H9 (cell line): ENCODE measurements at places on chromosomes 7 and 10.

- no peak for DNase-seq
These were observed 66.8 kb upstream of the PDGFA start for GRCh38 chr7:586494-586893.

- DNase-seq: no peak
These were observed 9.5 kb downstream of the VTI1A start for GRCh38 chr10:112456533-112456932.

DNA sequence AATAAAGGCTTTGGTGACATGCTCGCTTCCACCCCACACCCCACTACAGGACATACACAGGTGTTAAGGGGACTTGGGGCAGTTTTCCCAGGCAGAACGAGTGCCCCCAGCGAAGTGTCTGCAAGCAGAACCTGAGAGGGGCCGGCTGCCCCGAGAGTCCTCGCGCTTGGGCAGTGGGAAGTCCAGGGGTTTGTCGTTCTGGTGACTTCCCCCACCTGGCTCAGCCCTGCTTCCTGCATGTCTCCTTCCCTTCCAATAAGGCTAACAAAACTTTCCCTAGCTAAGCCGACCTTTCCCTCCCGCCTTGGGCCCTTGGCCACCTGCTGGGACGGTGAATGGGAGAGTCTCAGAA lies 916 bp downstream of the VWA2 start:
- no peak for DNase-seq

DNA sequence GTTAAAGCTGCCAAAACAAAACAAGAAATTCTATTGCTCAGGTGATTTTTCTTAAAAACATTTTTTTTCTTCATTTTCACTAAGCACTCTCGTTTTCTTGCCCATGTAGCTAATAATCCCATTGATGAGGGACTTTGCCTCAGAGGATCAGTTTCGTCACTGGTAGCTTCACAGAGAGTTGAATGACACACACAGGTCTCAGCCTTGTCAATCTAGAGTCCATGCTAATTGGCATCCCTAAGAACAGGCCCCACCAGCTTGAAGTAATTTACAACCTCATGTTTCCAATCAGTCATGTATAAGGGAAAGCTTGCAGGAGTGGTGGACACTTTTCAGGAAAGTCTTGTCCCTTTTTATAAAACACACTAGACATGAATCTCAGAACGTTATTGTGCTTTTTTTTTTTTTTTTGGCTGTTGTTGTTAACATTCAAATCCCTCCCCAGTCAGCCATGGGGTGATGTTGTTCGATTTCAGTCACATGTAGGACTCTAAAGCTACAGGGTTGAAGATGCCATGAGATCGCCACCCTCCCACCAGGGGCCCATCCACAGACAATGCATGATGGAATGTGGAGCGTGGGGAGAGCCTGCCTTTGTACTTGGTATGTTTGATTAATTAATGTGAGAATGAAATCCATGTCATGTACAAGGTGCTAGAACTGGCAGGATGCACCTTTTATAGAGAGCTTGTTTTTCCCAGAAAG lies 232.4 kb upstream of the FZD8 start:
- DNase-seq: no peak

DNA sequence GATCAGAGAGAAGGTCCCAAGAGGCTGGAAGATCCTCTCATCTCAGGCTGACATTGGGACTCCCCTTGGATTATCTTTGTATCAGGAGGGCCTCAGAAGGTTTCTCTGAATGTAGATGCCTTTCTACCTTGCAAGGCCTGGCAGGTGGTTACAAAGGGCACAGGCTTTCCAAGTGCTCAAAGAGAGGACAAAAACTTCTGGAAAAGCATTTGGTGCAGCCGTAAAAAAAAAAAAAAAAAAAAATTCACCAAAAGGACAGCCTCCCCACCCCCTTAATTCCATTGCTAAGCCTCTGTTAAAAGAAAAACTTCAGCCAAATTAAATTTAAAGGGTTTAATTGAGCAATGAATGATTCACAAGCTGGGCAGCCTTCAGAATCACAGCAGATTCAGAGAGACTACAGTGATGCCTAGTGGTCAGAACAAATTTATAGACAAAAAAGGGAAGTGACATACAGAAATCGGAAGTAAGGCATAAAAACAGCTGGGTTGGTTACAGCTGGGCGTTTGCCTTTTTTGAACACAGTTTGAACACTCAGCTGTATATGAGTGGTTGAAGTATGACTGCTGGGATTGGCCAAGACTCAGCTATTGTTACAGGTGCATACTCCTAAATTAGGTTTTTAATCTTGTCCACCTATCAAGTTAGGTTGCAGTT lies 42.5 kb upstream of the LRGUK start:
- no peak for DNase-seq

GRCh38 chr7:101486433-101487104 lies 123.9 kb downstream of the COL26A1 start:
- peak; percentile 85 for DNase-seq

- no peak for DNase-seq
These were observed 17.1 kb downstream of the ENTPD7 start for GRCh38 chr10:99676426-99676825.

DNA sequence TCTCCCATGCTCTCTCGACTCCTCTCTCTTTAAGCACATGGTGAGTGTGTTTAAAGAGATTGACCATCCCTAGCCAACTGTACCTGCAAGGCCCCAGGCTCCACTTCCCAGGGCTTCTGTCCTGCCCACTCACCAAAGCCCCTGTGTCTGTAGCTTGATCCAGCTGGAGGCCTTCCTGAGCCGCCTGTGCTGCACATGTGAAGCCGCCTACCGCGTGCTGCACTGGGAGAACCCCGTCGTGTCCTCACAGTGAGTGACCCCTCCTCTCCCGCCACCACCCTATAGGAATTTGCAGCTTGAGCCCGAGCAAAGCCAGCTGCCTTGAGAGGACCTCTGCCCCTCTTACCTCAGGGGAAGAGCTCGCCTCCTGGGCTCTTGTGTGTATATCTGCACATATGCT lies 11.2 kb downstream of the ZFYVE27 start:
- DNase-seq: no peak

DNA sequence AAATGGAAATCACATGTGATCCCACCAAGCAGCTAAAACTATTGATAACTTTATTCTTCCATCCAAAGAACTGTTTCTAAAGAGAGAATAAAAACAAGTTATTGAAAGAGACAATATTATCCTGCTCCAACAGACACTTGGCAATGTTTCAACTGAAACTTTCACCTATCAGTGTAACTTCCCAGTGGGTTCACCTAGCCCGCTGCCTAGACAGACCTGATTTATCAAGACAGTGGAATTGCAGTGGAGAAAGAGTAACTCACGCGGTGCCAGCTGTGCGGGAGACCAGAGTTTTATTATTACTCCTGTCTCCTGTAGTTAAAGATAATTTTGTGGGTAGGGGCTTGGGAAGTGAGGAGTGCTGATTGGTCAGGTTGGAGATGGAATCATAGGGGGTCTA lies 199.8 kb downstream of the AHR start:
- no peak for DNase-seq

DNA sequence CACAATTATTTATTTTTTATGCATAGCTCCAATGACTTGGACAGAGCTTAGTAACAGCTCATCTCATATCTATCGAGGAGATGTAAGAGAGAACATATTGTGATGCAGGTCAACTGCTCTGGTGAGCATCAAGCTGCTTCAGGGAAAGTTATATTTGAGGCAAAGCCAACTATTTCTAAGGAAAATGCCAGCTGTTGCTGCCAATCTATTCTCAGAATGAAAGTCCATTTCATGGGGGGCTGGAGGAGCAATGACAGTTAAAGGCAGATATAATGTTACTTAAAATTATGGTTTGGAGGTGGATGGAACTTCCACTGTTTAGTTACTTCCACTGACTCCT lies 424.8 kb downstream of the KIF20B start:
- DNase-seq: no peak

- DNase-seq: no peak
These were observed 21.4 kb downstream of the WDR86 start for GRCh38 chr7:151388430-151388829.

GRCh38 chr10:128318913-128319312 lies 192.7 kb upstream of the MKI67 start:
- no peak for DNase-seq

GRCh38 chr7:100655908-100656674 lies at the start of gene ACTL6B:
Gene ACTL6B, minus strand, starts transcription at chr7:100656448. Its CDS starts 94 bp downstream, at chr7:100656354.
- DNase-seq: peak; percentile 91

DNA sequence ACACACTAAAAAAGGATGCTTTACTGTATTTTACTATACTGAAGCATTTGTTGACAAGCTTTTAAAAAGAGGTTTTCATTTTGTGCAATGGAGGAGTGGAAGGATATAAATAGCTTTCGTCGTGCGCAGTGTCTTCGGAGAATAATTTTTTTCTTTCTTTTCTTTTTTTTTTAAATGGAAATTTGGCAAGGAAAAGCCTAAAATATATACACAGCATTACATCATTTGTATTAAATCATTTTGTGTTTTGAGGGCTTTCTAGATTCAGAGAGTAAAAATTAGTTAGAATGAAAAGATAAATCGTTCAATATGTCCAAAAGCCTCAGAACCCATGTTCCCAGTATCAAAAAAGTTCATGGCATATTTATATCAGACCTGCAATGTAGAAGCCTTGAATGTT lies 150.2 kb upstream of the FERD3L start:
- DNase-seq: no peak

GRCh38 chr7:80529362-80529761 lies 17.5 kb upstream of the GNAT3 start:
- DNase-seq: no peak

GRCh38 chr7:3859431-3859830 lies 558.4 kb downstream of the SDK1 start:
- no peak for DNase-seq

- no peak for DNase-seq
These were observed 175.4 kb downstream of the GNAI1 start for GRCh38 chr7:80309971-80310549.

DNA sequence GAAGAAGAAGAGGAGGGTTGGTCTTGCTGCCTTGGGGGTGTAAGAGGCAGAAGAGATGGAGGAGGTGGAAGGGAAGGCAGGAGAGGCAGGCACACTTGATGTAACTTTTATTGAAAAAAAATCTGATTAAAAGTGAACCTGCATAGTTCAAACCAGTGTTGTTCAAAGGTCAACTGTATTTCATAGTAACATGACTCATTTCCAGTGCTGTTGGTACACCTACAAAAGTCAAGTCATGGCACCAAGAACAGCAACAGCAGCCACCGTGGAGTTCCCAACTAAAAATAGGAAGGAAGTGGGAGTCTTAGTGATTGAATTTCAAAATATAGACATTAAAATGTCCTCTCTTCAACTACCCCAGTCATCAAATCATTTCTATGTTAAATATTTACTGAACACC lies 88.5 kb downstream of the CTNNA3 start:
- no peak for DNase-seq

- peak; percentile 51 for DNase-seq
These were observed 1325.0 kb downstream of the XPNPEP1 start for GRCh38 chr10:108598320-108598695.

GRCh38 chr7:138105221-138105620 lies 29.0 kb downstream of the AKR1D1 start:
- DNase-seq: peak; percentile 47

GRCh38 chr7:107559864-107560263 lies 3.9 kb downstream of the COG5 start:
- no peak for DNase-seq

DNA sequence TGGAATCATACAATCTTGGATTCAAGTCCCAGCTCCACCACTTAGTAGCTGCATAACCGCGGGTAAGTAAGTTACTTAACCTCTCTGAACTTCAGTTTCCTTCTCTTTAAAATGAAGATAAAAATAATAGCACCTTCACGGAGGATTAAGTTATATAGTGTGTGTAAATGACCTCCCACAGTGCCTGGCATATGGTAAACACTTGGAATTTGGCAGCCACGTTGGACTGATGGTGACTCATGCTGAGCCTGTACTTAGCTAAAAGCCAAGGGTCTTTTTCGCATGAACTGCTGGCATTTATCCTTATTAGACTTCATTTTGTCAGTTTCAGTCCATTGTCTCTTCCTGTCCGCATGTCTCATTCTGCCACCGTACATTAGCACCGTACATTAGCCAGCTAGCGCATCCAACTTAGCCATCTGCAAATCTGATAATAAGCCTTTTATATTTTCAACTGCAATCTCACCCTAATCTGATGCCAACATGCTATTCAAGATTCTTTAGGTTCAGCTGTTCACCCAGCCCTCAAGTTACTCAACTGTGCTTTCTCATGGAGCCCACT lies 11.2 kb downstream of the SLC13A4 start:
- no peak for DNase-seq

DNA sequence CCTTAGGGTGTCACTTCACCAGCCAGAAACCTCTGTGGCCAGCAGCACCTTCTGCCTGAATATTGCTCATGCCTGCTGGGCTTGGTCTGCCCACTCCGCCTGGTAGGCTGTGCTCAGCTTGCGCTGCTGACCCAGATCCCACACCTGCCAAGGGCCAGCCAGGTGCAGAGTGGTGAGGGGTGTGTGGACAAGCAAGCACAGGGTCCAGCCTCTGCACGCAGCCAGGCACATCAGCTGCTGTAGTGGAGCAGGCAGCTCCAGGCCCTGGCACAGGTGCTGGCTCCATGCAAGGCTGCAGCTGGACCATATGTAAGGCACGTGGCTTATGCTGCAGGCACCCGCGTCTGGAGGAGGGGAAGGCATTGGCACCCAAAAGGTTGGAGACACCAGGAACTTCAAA lies 567.4 kb downstream of the INHBA start:
- DNase-seq: no peak

GRCh38 chr7:132181371-132181770 lies 394.9 kb downstream of the PLXNA4 start:
- no peak for DNase-seq

- no peak for DNase-seq
These were observed 17.7 kb downstream of the FOXK1 start for GRCh38 chr7:4699841-4700240.

DNA sequence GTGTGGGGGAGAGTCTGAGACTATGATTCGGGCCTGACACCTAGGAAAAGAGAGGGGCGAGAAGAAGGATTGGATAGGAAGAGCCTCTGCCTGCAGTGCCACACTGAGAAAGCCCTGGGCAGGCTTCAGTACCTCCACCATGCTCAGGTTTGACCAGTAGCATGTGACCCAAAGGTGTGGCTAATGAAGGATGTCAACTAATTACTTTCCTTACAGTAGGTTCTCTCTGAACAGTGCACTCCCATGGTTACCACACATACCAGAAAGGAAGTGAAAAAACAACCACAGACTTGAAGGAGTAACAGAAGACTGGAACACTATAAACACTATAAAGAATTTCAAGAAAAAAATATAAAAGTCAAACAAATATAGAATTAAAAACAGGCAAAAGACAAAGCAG lies 46.2 kb downstream of the SEM1 start:
- no peak for DNase-seq

GRCh38 chr10:33719005-33719703 lies 384.7 kb upstream of the NRP1 start:
- no peak for DNase-seq

DNA sequence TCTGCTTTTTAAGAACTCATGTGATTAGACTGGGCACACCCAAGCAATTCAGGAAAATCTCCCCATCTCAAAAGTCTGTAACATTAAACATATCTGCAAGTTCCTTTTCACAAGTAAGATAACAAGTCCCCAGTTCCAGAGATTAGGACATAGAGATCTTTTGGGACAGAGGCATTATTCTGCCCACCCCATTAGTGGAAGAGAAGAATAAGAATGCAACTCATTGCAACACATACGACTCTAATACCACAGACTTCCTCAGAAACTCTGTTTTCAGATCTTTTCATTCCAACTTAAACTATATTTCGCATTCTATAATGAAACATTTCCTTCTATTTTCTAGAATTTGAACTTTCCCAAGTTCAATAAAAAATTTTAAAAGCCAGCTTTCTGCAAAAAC lies 137.7 kb downstream of the SEMA3C start:
- DNase-seq: no peak
